M059J (cell line): ENCODE measurements at places on chromosomes 11 and 22.

- DNase-seq = no peak
Measured at GRCh38 chr11:121035169-121035755, 11.4 kb downstream of the TBCEL start.

GRCh38 chr11:112343368-112344039, 82.8 kb upstream of the PLET1 start:
- no peak for DNase-seq

GRCh38 chr11:123249354-123249753, 54.3 kb upstream of the CLMP start:
- DNase-seq = peak; percentile 68

GRCh38 chr11:79110796-79111195, 330.0 kb downstream of the TENM4 start:
- DNase-seq = no peak
